ENCODE measurements at places on chromosomes 4 and X.

DNA sequence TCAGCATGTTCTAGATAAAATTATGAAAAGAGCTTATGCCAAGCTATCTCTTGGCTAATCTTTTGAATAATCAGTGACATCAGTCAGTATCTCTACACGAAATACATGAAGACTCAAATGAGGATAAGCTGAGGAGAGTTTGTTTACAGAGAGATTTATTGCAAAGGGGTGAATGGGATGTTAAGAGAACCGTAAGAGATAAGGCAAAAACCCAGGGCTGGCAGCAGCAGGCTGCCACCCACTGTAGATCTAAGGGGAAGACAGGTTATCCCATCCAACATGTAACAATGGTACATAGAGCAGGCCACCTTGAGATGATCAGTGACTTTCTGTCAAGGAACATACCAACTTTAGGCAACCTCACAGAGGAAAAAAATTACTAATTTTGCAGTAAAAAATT lies 432.1 kb upstream of the NR3C2 start:
- no peak for DNase-seq

GRCh38 chrX:130103605-130104004 lies 6.7 kb downstream of the ELF4 start:
- DNase-seq: no peak

DNA sequence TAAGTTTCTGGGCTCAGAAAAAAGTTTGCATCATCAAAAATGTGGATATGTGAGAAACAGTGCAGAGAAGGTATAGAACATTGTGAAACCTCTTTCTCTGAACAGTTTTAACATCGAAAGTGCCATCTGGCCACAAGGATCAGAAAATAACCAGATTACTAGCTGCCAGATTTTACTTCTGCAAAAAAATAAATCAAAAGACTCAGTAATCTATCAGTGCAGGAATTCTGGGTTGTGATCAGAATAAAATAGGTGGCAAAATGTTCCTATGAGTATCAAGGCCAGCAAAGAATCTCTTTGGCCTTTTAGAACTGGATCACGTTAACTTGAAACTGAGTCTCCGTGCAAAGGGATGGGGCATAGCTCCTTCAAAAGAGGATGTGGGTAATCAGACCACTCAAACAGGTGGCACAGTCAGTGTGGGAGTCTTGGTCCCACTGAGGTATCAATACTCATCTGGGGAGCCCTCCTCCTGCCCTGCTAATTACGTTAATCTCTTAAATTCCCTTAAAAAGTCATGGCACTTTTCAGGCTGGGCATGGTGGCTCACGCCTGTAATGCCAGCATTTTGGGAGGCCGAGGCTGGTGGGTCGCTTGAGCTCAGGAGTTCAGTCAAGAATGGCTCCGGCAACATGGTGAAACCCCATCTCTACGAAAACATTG lies 26.7 kb upstream of the RBM47 start:
- DNase-seq: no peak

DNA sequence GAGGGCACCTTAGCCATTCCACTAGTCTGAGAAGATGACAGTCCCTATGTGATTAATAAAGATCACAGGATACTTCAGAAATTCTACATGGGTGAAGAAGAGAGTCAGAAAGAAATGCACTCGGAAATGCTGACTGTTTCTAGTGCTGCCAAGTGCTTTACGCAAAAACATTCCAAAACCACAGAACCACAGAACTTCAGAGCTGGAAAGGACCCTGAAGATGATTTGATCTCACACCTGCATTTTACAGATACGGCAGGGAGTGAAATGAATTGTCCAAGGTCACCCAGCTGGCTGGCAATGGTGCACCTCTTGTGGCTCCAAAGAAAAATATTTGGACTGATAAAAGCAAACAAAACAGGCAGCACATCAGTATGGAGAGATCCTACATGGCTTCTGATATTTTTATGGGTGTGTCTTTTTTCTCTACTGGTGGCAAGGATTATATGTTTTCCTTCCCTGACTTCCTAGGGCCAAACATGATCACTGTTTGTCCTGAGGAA lies 115.9 kb downstream of the MAML3 start:
- no peak for DNase-seq

DNA sequence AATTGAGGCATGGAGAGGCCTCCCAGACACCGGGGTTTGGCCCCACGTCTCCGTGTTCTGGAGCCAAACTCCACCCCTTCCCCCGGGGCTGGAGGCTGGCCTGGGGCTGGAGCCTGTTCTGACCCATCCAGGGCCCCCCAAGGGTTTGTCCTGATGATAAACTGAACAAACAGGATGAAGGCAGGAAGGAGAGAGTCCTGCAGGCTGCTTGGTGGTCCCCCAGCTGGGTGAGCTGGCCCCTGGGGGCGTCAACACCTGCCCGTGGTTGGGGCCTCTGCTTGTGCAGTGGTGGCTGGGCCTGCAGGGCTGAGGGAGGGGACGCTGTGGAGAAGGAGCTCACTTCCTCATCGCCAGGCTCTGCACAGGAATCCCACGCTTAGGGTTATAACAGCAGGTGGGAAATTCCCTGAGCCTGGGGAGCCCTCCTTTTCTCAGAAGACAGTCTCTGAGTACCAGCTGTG lies 2.3 kb downstream of the SH3TC1 start:
- no peak for DNase-seq

- DNase-seq: no peak
These were observed 146.1 kb downstream of the RBM46 start for GRCh38 chr4:154927126-154927680.

DNA sequence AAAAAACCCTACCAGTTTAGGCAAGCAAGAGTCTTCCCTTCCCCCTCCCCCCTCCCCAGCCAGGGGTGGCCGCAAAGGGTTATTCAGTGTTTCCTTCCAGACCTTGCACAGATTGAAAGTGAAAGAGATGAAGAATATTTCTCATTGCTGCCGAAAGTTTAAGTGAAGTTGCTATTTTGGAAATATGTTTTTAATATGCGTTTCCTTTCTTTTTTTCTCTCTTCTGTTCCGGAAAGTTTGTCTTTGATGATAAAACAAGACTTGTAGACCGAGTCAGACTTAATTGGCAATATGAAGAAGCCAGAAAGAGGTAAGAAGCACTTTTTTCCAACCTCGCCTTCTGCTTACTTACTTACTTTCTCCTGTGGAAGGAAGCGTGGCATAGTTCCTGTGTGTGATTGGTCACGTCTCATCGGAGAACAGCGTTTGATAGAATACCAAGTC lies 58.5 kb upstream of the CLCN4 start:
- DNase-seq: no peak

- no peak for DNase-seq
These were observed 1543.3 kb upstream of the PABPC4L start for GRCh38 chr4:135744928-135745327.

- no peak for DNase-seq
These were observed 349.9 kb upstream of the KLF3 start for GRCh38 chr4:38313999-38314561.

- no peak for DNase-seq
These were observed 289.3 kb upstream of the PABPC4L start for GRCh38 chr4:134490863-134491262.
